Frontal cortex (tissue), 4 donors: ENCODE measurements at places on chromosomes 11 and 22. TPM values are rescaled to one million over a fixed set of nuclear protein-coding genes. Genes with fewer than 3 reads are reported as not detected.

Gene FOLR2
- total RNA-seq: 5.7 TPM

- no peak for DNase-seq
Observed at GRCh38 chr11:68532727-68533369, 72.3 kb downstream of the PPP6R3 start.

- no peak for DNase-seq
Observed at GRCh38 chr11:120784566-120785251, 239.2 kb upstream of the TBCEL start.

Gene HBG2
- total RNA-seq: 2,646 TPM

DNA sequence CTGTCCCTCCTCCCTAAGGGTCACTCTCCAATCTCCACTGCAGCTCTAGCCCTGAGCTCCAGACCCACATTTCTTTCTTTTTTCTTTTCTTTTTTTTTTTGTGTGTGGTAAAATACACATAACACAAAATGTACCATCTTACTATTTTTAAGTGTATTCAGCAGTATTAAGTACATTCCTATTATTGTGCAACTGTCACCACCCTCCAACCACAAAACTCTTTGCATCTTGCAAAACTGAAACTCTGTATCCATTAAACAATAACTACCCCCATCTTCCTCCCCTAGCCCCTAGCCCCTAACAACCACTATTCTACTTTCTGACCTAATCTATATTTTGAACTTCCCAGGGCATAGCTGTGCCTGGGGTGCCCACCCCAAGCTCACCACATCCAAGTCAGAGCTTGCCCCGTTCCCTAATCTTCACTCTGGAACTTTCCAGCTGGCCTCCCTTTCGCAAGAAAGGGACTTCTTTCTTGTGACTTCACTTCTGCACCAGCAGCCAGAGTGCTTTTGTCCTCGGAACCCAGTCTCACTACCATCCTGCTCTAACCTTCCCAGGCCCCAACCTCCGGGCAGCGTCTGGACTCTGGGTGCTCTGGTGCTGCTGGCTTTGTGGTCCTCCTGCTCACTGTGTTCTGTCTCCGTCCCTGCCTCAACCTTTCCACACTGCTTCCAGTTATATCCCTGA lies 30.7 kb downstream of the PARVG start:
- peak; percentile 9 for DNase-seq

Gene MS4A12
- total RNA-seq: not detected

- DNase-seq: no peak
Observed at GRCh38 chr11:118334745-118335144, 7.8 kb downstream of the CD3D start.

- DNase-seq: no peak
Observed at GRCh38 chr11:120863359-120863758, 160.5 kb upstream of the TBCEL start.

DNA sequence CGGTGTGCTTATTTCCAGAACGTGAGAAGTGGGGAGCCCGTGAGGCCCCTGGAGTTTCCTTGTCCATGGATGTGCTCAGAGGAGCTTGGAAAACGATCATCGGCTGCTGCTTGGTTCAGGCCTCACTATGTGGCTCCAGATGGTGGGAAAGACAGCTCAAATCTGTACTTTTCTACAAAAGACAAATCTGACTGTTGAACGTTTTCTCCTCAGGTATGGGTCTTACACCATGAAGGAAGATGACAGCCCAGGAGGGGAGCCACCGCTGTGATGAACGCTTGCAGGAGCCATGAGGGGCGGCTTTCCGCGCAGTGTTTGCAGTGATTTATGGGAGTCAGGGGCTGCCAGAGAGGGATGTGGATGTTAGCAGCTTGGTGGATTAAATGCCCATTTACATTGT lies 109.4 kb upstream of the E2F8 start:
- DNase-seq: no peak

Gene CXCR5
- total RNA-seq: not detected

Gene APOBEC3G
- 0.41 TPM for total RNA-seq

GRCh38 chr22:35985371-35985770 lies 43.3 kb downstream of the RBFOX2 start:
- no peak for DNase-seq

DNA sequence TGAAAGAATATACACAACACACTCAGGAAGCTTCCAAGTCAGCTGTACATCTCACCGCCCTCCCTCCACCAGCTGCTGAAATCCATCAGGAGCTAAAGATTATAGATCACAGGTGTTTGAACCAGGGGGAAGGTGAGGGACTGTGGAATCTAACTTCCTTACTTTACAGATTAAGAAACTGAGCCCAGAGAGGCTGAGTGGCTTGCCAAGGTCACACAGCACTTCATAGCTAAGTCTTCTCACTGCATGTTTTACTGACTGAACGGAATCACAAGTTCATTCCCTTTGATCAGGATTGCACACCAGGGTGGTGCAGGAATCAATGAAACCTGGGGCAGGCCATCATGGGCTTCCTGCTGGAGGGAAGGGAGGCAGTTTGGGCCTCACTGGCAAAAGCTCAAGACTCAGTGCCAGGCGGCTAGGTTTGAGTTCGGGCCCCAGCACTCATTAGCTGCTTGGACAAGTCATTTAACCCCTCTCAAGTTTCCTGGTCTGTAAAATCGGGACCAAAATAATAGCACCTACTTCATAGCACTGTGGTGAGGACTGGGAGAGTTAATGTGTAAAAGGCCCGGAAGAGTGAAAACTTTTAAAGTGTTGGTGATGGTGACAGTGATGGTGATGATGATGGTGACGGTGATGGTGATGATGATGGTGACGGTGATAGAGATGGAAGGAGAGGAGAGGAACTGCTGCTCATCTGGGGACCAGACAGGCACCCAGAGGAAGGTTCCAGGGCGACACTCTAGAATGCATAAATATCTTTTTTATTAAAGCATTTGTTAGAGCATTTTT lies 8.2 kb downstream of the CD5 start:
- no peak for DNase-seq

Gene OR8D1
- not detected for total RNA-seq

Gene NCAM1
- total RNA-seq: 515 TPM

Gene LGALS1
- total RNA-seq: 101 TPM

- DNase-seq: peak; percentile 84
Observed at GRCh38 chr22:49827853-49828598, at the start of gene BRD1. BRD1 (minus strand) TSS chr22:49827873; CDS start chr22:49824317, 3,556 bp downstream.

DNA sequence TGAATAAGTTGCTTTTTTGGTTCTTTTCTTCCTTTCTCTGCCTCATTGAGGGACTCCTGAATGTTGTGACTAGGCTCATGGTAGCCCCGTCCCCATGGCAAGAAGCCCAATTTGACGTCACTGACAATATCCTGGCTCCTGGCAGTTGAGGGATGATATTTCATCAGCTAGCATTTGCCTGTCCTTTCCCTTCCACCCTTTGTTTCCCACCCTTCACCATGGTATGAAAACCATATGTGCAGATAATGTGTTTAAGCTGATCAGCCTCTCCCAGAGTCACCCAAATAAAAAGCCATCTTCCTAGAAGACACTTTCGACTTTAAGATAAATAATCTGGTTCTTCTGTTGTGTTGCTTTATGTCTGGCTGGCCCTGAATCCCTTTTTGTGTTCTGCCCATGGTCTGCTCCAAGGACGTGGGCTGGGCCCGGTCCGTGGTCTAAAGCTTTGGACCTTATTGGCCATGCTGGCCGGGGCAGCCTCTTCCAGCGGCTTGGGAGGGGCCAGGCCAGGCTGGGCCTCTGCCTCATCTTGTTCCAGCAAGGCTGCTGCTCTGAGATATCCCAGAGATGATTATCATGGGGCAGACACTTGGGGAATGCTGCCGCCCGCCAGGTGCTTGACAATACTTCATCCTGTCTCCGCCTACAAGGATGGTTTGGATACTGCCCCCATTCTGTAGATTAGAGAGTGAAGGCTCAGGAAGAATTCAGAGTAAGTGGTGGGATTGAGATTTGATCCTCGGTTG lies 5.1 kb downstream of the TSPAN18 start:
- DNase-seq: no peak

GRCh38 chr11:118933486-118933885 lies 7.8 kb upstream of the BCL9L start:
- DNase-seq: peak; percentile 2

DNA sequence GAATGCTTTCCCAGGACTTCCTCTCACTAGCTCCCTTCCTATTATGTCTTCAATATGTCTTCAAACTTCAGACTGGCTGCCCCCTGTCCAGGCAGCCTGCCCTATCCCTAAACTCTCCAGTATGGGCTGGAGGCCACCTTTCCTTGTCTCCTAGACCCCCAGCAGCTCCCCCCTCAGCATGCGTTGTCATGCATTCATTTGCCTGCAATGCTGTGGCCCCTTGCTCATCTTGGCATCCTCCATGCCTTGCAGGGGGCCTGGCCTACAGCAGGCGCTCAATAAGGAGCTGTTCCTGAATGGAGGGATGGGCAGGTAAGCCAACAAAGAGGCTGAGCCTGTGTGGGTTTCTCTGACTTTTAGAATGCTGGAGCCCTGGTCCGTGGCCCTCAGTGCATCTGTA lies 16.4 kb upstream of the ARAP1 start:
- no peak for DNase-seq

Gene OR52A1
- under 0.01 TPM for total RNA-seq

Gene RAB38
- total RNA-seq: under 0.01 TPM

Gene TUBA8
- total RNA-seq: 2.9 TPM

DNA sequence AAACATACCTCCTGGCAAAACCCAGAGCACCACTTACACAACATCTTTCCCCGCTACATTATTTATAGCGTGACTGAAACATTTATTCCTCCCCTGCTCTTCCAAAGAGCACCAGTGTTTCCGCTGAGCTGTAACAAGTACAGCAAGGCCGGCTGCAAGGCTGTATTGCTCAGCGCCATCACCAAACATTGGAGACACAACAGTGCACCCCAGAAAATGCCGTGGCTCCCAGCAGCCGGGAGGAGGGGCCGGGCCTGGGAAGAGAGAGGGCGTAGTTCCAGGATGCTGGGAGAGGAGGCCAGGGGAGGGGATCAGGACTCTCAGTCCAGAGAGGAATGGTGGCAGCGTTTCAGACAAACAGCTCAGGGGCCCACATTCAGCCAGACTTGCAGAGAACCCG lies 133.2 kb downstream of the DSCAML1 start:
- DNase-seq: no peak

Gene MIAT
- 110 TPM for total RNA-seq

DNA sequence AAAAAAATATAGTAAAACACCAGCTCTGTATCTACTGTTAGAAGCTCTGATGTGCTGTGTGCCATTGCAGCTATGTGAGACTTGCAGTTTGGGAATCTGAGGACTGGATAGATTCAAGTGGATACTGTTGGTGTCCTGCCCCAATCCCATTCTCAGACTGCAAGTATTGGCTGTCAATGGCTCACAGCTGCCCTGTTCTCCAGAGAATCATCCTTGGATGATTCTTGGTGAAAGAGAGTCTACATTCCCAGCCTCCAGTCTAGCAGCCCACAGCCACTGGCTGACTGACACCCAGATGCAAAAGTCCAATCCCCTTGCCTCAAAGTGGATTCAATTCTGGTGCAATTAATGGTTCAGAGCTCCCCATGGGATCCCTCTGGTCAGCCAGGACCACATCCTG lies 206.1 kb upstream of the MTNR1B start:
- no peak for DNase-seq

DNA sequence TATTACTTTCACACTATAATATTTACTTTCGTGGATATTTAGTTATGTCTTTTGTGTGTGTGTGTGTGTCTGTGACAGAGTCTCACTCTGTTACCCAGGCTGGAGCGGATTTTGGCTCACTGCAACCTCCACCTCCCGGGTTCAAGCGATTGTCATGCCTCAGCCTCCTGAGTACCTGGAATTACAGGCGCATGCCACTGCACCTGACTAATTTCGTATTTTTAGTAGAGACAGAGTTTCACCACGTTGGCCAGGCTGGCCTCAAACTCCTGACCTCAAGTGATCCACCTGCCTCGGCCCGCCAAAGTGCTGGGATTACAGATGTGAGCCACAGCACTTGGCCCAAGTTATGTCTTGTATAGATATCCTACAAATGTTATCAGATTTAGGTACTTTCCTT lies 9.9 kb downstream of the PISD start:
- DNase-seq: no peak

- DNase-seq: no peak
Observed at GRCh38 chr11:85758480-85759039, 52.4 kb downstream of the SYTL2 start.

Gene KDM4E
- total RNA-seq: not detected

GRCh38 chr11:134802598-134802997 lies 390.6 kb upstream of the B3GAT1 start:
- DNase-seq: no peak

- no peak for DNase-seq
Observed at GRCh38 chr22:35155403-35156025, 89.6 kb downstream of the ISX start.

GRCh38 chr22:46355996-46356471 lies 20.5 kb downstream of the TRMU start:
- DNase-seq: no peak

GRCh38 chr11:134041791-134042696 lies 26.8 kb upstream of the JAM3 start:
- no peak for DNase-seq

Gene ART1
- total RNA-seq: not detected

GRCh38 chr11:6757373-6757967 lies 14.3 kb downstream of the OR2AG2 start:
- DNase-seq: peak; percentile 12

GRCh38 chr11:692824-693414 lies 2.1 kb downstream of the DEAF1 start:
- no peak for DNase-seq

Gene MRGPRF
- total RNA-seq: 1.2 TPM

Gene BUD13
- 20.8 TPM for total RNA-seq

- DNase-seq: no peak
Observed at GRCh38 chr11:112651386-112651785, 309.8 kb upstream of the NCAM1 start.

Gene ELF5
- not detected for total RNA-seq

Gene TRPM5
- not detected for total RNA-seq

Gene BIRC3
- total RNA-seq: 1.6 TPM

- no peak for DNase-seq
Observed at GRCh38 chr22:42937164-42937843, 77.6 kb downstream of the PACSIN2 start.

Gene CARD16
- not detected for total RNA-seq

GRCh38 chr11:115258216-115258615 lies 246.0 kb downstream of the CADM1 start:
- DNase-seq: no peak

DNA sequence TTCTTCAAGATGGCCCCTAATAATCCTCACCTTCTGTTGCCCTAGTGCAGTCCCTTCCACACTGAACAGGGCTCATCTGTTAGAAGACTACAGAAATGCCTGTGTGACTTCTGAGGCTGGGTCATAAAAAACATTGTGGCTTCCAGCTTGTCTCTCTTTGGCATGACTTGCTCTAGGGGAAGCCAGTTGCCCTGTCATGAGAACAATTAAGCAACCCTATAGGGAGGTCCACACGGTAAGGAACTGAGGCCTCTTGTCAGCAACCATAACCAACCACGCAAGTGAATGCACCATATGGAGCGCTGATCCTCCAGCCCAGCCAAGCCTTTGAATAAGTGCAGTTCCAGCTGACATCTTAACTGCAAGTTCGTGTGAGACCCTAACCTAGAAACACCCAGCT lies 2.6 kb downstream of the LIPT2 start:
- DNase-seq: no peak
